Activated CD4-positive, alpha-beta T cell treated with anti-CD3 and anti-CD28 coated beads for 24 hours (primary cell): ENCODE measurements at places on chromosomes 5 and 9.

- DNase-seq, result no peak
Observed at GRCh38 chr5:1322036-1322900, 22.6 kb downstream of the CLPTM1L start.

DNA sequence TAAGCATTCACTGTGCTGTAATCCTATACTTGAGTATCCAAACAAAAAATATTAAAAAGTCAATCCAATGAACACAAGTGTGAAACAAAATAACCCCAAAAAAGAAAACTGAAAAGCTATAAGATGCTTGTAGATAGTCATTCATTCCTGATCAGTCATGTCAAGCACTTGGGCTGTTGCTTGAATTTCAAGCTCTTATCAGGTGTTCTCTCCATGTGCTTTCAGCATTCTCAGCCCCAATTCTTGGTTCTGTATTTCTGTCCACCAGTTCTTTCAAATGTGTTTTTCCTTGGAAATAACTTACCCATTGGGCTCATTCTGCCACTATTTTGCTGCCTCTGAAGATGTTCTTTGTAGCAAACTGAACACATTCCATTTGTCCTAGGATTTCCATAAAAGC, 4.7 kb downstream of the ZFAND5 start:
- DNase-seq, result no peak

GRCh38 chr5:85760519-85760918, 857.2 kb upstream of the COX7C start:
- no peak for DNase-seq

DNA sequence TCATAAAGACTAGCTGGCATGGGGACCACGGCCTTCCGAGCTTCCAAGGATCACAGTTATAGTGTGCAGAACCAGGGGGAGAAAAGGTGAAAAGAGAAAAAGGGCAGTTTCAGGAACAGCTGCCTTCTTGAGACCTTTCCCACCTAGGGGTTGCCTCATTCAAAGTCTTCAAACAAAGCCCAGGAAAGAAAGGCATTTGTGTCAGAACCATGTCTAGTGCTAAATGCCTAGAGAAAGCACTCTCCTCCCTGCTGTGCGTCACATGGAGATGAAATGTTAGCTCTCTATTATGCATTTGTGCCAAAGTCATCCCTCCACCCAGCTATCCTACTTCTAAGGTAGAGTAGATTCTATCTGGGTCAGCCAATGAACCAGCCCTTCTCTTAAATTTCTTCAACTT, 1037.3 kb upstream of the WWC1 start:
- DNase-seq, result no peak
